ENCODE measurements at places on chromosomes 3 and 15.

GRCh38 chr3:73618461-73618860 lies 6.3 kb downstream of the PDZRN3 start:
- DNase-seq: no peak

DNA sequence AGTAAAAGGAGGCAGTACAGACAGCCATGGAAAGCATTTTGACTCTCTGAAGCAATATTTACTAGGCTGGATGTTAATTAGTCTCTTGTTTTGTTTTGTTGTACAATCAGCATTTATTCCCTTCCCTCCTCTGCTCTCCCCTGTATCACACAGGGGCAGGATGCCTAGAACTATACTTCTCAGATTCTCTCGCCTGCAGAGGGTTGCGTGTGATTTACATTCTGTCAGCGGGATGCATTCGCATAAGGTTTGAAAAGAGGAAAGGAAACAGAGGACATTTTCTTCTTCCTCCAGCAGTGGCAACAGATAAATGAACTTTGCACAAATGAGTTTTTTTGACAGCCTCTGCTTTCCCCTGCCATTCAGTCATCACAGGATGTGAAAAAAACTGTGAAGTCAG lies 188.3 kb downstream of the RSL24D1 start:
- no peak for DNase-seq

DNA sequence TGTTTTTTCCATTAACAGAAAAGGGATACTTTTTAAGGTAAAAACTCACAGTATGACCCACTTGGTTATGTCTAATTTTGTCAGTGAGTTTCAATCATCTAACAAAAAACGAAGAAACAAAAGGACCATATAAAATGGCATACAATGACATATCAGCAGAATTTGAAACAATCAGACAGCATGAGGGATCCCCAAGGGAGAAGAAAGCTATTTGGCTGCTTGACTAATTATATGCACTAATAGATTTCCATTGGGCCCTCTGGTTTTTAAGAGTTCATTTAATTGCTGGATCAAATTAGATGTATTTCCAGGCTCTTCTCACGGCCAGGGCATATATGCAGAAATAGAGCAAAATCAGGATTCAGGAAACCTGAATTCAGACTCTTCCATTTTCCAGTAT lies 376.4 kb upstream of the GBE1 start:
- no peak for DNase-seq

DNA sequence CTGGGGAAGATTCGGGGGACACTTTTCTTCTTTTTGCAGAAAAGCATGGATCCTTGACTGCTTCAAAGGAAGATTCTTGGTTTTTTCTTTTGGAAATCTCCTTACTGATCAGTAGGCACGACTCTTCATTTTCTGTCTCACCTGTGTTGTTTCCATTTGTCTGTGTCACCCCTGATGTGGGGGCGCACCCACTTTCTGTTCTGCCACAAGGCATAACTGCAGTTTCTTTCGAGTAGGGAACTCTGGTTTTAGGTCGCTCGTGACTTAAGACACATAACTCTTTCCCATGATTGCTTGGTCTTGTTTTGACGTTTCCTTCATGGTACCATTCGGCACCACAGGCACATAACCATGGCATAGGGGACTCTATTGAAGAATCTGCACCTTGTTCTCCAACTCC lies 31.3 kb downstream of the RNF168 start:
- no peak for DNase-seq

GRCh38 chr15:89625716-89626115 lies 29.6 kb downstream of the KIF7 start:
- no peak for DNase-seq

DNA sequence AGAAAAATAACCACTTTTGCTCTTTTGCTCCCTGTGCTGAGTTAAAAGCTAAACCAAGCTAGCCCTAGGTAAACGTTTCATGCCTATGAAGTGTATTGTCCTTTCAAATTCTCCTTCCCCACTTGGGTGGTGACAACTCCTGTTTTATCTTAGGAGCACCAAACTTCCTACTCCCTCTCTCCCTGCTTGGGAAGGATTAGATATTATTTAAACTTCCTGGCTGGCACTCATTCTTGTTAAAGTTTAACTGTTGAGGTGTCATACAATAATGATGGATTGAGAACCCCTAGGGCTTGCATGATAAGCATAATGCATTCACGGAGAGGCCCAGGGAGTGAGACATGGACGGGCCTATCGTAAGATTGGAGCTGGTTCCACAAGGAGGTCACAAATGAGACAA lies 29.5 kb downstream of the B4GALT4 start:
- no peak for DNase-seq

DNA sequence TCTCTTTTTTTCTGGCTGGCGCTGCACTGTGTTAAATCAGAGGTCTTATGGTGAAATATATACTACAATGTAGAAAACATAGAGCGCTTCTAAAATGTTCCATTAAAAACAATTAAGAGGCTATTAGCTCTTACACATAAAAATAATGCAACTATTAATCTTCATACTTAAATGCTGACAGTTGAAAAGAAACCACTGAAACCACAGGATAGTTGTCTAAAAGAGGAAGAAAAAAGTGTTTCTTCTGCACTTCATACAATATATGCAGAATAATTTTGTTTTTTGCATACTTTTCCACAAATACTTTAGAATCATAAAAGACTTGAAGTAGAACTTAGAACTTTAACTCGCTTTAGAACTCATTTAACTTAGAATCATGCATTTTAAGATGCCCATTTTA lies 170.5 kb downstream of the PYDC2 start:
- DNase-seq: no peak

GRCh38 chr3:7306901-7307300 lies 446.0 kb downstream of the GRM7 start:
- no peak for DNase-seq

DNA sequence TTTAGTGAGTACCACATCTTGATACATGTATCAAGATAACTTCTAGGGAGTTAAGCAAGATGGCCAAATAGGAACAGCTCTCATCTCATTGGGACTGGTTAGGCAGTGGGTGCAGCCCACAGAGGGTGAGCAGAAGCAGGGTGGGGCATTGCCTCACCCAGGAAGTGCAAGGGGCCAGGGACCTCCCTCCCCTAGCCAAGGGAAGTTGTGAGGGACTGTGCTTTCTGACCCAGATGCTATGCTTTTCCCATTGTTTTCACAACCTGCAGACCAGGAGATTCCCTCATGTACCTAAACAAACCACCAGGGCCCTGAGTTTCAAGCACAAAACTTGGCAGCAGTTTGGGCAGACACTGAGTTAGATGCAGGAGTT lies 665.0 kb upstream of the CBLB start:
- DNase-seq: no peak

DNA sequence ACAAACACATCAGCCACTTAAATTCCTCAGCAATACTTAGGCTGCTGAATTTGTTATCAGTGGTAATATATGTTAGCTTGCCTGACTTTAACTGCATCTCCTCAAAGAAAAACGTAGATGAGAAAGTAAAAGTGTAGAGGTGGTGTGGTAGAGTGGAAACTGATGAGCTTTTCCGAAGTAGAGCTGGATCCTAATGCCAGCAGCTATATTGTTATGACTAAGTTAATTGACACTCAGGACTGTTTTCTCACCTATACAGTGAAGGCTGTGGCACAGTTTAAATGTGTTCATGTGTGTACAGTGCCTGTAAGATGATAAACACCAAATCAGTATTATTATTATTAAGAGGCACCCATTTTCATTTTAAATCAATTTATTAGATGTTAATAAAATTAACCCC lies 174.9 kb downstream of the TNIK start:
- no peak for DNase-seq

GRCh38 chr15:67859331-67859946 lies 19.6 kb upstream of the RNU6-1 start:
- DNase-seq: no peak

GRCh38 chr3:40187945-40188344 lies 121.6 kb upstream of the EIF1B start:
- DNase-seq: no peak

GRCh38 chr3:78517965-78518364 lies 1249.8 kb downstream of the ROBO1 start:
- no peak for DNase-seq

GRCh38 chr3:133488785-133489367 lies 84.6 kb upstream of the CDV3 start:
- no peak for DNase-seq

Measured in SHP77 treated with DMSO at 0.1 percent for 48 hours (cell line).